ENCODE measurements at places on chromosomes 7 and 10. TPM values are rescaled to one million over a fixed set of nuclear protein-coding genes. Genes with fewer than 3 reads are reported as not detected.

- no peaks in the 10 kb centered on the region for H3K4me1 ChIP-seq
- no peak overlapping the region for H3K27ac ChIP-seq
- H3K36me3 ChIP-seq, result no peaks in the 10 kb centered on the region
- no peaks in the 10 kb centered on the region for H3K27me3 ChIP-seq
- no peak for DNase-seq
Measured at GRCh38 chr10:36126076-36126475, 484.0 kb upstream of the FZD8 start.

The POLR3A gene
- 11.0 TPM for total RNA-seq

DNA sequence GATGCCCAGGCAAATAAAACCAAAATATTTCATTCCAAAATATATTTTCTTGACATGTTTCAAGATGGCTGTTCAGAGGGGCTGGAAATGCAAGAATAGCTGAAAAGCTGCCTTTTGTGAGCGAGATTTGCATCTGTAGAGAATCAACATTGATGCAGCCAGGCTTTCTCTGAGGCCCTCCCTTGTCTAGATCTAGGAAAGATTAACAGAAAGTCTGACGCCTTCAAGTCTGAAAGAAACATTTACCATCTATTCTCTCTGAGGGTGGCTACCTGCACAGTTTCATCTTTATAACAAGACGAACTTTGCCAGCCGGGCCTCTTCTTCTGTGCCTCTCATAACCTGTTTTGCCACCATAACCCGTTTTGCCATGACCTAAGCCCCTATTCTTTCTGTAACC lies 170.2 kb downstream of the AKR1D1 start:
- no peak overlapping the region for H3K4me3 ChIP-seq
- H3K27ac ChIP-seq, result no peak overlapping the region
- no peaks in the 10 kb centered on the region for H3K36me3 ChIP-seq
- no peaks in the 10 kb centered on the region for H3K4me1 ChIP-seq

GRCh38 chr10:24622781-24623301 lies 100.8 kb downstream of the ARHGAP21 start:
- H3K4me3 ChIP-seq, result no peak overlapping the region
- no peak overlapping the region for H3K27ac ChIP-seq
- H3K36me3 ChIP-seq, result peaks cover 8% of the 10 kb centered on the region
- H3K4me1 ChIP-seq, result no peaks in the 10 kb centered on the region
- H3K27me3 ChIP-seq, result no peaks in the 10 kb centered on the region

The DYDC2 gene
- not detected for total RNA-seq

DNA sequence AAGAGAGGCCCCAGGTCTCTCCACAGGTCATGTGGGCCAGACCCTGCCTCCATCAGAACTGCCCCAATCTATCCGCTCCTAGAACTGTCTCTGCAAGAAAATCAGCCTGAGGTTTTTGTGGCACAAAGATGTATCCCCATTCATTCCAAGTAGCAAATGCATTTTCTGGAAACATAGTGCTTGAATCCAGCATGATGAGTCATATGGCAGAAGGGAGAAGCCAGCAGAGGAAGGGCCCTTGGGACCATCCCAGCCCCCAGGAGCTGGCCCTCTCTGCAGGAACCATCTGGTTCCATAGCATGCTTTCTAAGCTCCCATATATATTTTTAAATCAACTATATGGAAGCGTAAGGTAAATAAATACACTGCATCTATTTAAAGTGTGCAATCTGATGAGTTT lies 563.2 kb downstream of the GALNT17 start:
- no peak for DNase-seq
- no peaks in the 10 kb centered on the region for H3K4me1 ChIP-seq
- H3K27ac ChIP-seq, result no peak overlapping the region
- H3K4me3 ChIP-seq, result no peak overlapping the region
- peaks cover 2% of the 10 kb centered on the region for H3K27me3 ChIP-seq

- no peaks in the 10 kb centered on the region for H3K36me3 ChIP-seq
- H3K4me3 ChIP-seq, result peak overlapping the region; percentile 34
- peaks cover 9% of the 10 kb centered on the region for H3K4me1 ChIP-seq
- no peaks in the 10 kb centered on the region for H3K27me3 ChIP-seq
- H3K27ac ChIP-seq, result no peak overlapping the region
- DNase-seq, result no peak
Measured at GRCh38 chr10:6347391-6347951, 144.7 kb downstream of the PFKFB3 start.

The THSD7A gene
- 0.78 TPM for total RNA-seq

- no peaks in the 10 kb centered on the region for H3K4me1 ChIP-seq
- no peak overlapping the region for H3K4me3 ChIP-seq
- peak; percentile 21 for DNase-seq
- H3K36me3 ChIP-seq, result no peaks in the 10 kb centered on the region
- no peak overlapping the region for H3K27ac ChIP-seq
Measured at GRCh38 chr10:23702977-23703414, 264.1 kb downstream of the OTUD1 start.

GRCh38 chr7:129843365-129843898 lies 109.3 kb downstream of the UBE2H start:
- peaks cover 68% of the 10 kb centered on the region for H3K4me1 ChIP-seq
- no peak overlapping the region for H3K4me3 ChIP-seq
- no peaks in the 10 kb centered on the region for H3K27me3 ChIP-seq
- DNase-seq, result no peak
- peak overlapping the region; percentile 74 for H3K27ac ChIP-seq
- no peaks in the 10 kb centered on the region for H3K36me3 ChIP-seq

GRCh38 chr10:10870523-10871241 lies 147.0 kb upstream of the CELF2 start:
- H3K4me3 ChIP-seq, result no peak overlapping the region
- H3K36me3 ChIP-seq, result no peaks in the 10 kb centered on the region
- DNase-seq, result no peak
- H3K27me3 ChIP-seq, result no peaks in the 10 kb centered on the region

The COBL gene
- total RNA-seq, result 82.1 TPM

Data from gastrocnemius medialis (tissue), 4 donors.